SJSA1 (cell line): ENCODE measurements at places on chromosomes 11 and 22. TPM values are rescaled to one million over a fixed set of nuclear protein-coding genes. Genes with fewer than 3 reads are reported as not detected.

DNA sequence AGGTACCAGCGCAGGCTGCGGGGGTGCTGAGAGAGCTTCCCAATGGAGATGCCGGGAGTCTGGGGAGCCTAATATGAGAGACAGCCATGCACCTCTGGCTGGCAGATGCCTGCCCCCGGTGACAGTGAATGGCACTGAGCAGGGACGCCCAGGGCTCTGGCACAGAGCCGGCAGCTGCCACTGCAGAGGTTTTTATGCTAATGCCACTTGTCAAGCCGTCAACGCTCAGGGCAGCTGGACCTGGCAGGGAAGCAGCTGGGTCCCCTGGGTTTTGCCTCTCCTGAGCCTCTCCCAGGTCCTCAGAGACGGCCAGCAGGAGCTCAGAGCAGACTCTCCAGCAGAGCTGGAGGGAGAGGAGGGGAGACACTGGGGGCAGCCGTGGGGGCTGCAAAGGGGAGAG lies 573.6 kb downstream of the BUD13 start:
- no peak overlapping the region for H3K4me3 ChIP-seq
- no peaks in the 10 kb centered on the region for H3K27me3 ChIP-seq
- no peaks in the 10 kb centered on the region for H3K36me3 ChIP-seq

DNA sequence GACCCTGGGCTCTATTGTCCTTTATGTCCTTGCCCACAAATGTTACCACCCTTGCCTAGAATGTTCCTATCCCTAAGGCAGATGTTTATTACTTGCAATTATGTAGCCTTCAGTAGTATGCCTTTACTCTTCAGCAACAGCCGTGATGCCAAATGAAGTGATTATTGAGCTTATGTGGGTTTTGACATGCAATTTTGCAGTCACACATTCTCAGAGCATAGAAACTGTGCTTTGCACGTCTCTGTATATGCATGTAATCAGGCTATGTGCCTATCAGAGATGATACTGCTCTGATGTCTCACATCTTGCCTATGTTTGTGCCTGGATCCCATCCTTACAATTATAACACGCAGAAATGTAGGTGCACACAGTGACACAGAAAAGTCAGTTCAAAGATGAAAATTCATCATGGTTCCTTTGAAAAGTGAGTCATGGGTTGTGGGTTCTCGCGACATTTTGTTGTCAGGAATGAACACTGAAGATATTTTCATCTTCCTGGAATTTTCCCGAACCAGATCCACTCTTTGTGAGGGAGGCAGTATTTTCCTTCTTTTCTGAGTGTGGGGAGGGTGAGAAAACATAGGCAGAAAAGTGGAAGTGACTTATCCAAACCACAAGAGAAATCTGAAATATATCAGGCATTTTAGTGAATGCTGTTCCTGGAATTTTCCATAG lies 81.1 kb downstream of the BMAL1 start:
- H3K36me3 ChIP-seq: 0 out of 2 replicates have a peak, but pooled peaks cover under 1% of the 10 kb centered on the region
- no peak overlapping the region for H3K27ac ChIP-seq
- no peak for DNase-seq
- H3K27me3 ChIP-seq: no peaks in the 10 kb centered on the region
- H3K4me3 ChIP-seq: no peak overlapping the region
- H3K4me1 ChIP-seq: peaks cover 1% of the 10 kb centered on the region

DNA sequence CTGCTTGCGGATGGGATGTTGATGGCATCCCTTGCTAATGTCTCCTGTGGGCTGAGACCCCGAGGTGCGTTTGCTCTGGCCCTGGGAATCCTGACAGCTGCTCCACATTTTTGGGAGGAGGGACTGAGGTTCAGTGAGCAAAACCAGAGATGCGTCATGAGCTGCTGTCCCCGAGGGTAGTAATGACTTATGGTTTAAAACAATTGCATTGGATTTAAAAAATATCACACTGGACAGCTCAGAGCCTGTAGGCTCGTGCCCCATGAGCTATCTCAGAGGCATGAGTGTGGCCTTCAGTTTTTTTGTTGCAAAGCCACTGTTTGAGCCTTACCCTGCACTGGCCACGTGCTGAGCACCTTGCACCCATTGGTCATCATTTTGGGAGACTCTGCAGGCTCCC lies 20.9 kb upstream of the PARVG start:
- peaks cover 29% of the 10 kb centered on the region for H3K4me1 ChIP-seq
- no peaks in the 10 kb centered on the region for H3K36me3 ChIP-seq
- H3K27ac ChIP-seq: no peak overlapping the region
- DNase-seq: no peak
- no peak overlapping the region for H3K4me3 ChIP-seq

MMP1 gene
- 0.29 and 1.1 TPM in 2 replicates for total RNA-seq

CHCHD10 gene
- 6.4 and 47.7 TPM in 2 replicates for total RNA-seq

SERHL2 gene
- 2.9 and 8.6 TPM in 2 replicates for total RNA-seq

LRP4 gene
- total RNA-seq: 0.28 and 0.32 TPM in 2 replicates
